Left colon (tissue), 2 donors: ENCODE measurements at places on chromosomes 6 and 20. TPM values are rescaled to one million over a fixed set of nuclear protein-coding genes. Genes with fewer than 3 reads are reported as not detected.

BFSP1 gene
- total RNA-seq, result 0.20 TPM

SAMD5 gene
- 13.4 TPM for total RNA-seq

MYCT1 gene
- 3.7 TPM for total RNA-seq

DNA sequence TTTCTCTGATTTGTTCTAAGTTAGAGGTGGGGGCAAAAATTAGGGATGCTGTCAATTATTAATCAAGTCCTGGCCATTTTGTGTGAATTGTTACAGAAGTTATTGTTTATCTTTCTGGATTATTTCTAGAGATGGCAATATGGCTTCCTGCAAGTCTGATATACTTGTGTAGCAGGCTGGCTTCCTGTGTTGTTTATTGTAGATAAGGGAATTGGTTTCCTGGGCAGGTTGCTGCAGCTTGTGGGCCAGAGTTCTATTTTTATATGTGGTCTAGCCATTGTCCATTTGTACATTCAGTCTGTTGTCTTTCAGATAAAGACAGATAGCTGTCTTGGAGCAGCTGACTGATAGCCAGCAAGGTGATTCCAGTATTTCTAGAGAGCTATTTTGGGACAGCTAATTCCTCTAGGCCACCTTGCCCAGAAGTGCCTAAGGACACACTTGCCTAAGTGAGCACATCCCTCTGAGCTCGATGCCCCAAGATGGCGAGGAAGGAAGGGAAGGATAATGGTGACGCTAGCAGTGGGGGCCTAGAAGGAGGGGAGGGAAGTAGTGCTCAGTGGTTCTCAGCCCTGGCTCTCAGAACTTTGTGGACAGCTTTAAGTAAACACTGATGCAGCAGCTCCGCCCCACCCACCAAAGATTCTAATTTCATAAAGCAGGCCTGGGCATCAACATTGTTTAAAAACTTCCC, 25.5 kb downstream of the DDO start:
- no peak for DNase-seq

DNA sequence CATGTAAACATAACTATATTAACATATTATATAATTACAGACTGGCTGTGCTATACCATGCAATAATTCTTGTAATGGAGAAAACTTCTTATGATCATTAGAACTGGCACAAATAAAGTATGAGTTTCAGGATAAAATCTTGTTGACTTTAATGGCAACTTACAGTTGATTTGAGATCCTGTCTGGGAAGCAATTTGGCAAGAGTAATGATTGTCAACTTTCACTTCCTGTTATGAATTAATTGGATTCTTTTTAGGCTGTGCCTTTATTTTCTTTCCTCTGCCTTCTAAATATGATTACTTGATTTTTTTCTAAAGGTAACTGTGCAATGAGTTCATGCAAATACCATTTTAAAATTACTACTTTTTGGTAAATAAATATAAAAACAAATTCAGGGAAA, 158.1 kb upstream of the B3GAT2 start:
- no peak for DNase-seq

MOXD1 gene
- 4.2 TPM for total RNA-seq

GRCh38 chr6:131215219-131215618, 80.0 kb downstream of the AKAP7 start:
- DNase-seq, result no peak
